ENCODE measurements at places on chromosomes 1 and 21.

DNA sequence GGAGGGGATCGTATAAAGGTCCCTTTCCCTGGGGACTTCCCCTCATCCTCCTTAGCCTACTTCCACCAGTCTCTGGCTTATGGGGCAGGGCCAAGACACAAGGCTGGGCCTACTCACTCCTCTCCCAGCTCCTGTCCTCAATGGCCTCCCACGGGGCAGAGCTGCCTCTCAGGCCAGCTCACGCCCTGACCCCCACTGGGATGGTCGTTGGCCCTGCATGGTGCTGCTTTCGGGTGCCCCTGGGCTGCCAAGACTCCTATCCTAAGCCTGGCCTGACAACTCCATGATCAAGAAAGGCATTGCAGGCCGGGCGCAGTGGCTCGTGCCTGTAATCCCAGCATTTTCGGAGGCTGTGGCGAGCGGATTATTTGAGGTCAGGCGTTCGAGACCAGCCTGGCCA lies 6.2 kb downstream of the CPLANE2 start:
- no peak for DNase-seq

DNA sequence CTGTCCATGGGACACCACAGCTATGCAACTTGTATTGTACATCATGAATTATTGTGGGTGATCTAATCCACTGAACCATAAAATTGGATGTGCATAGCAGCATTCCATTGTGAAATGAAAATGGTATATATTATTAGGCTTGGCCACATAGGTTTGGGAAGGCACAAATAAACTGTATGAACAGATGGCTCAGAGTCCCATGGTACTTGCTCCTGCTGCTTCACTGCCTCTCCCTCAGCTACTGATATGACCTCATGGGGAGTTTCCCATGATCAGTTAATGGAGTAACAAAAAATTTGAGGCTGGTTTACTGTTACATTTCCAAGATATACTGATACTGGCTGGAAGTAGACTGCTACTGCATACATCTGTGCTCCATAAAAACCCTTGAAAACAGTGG lies 152.7 kb upstream of the NEGR1 start:
- DNase-seq = no peak

GRCh38 chr1:3898475-3898735 lies 1.7 kb downstream of the C1orf174 start:
- no peak for DNase-seq

GRCh38 chr21:38857152-38857825 lies 51.6 kb downstream of the ETS2 start:
- DNase-seq = no peak

GRCh38 chr1:117633068-117633345 lies 27.2 kb downstream of the TENT5C start:
- no peak for DNase-seq

- no peak for DNase-seq
Observed at GRCh38 chr1:26690576-26691031, 5.2 kb upstream of the ARID1A start.

DNA sequence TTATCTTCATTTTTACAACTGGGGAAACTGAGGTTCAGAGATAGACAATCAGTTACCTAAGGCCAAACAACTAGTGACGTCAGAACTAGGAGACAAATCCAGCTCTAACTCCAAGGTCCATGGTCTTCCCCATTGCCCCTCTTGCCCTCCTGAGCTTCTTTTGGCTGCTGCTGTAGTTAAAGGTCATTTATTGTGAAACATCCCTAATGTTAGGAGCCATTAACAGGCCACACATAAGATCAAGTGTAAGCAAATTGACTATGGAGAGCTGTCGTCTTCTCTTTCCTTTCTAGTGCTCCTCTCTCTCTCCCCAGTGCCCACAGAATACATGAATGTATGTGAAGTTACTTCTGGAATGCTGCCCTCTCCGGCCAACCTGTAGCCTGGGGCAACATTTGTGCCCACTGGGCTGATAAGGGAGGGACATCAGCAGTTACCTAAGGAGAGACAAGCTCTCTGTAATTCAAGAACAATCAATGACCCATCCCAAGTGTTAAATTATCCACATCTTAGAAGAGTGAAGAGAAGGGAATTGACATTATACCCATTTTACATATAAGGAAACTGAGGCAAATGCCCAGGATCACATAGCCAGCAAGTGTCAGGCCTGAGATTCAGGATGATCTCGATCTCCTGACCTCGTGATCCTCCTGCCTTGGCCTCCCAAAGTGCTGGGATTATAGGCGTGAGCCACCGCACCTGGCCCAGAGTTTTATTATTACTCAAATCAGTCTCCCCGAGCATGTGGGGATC lies 40.1 kb downstream of the PTAFR start:
- DNase-seq = no peak

GRCh38 chr21:31554511-31555022 lies 104.9 kb upstream of the SOD1 start:
- DNase-seq = no peak
